Activated CD4-positive, CD25-positive, alpha-beta regulatory T cell (primary cell): ENCODE measurements at places on chromosomes 16 and 17.
A peak's percentile ranks its signal among the peaks of the same experiment; 100 is the strongest.

GRCh38 chr17:62178579-62178978 is 113.5 kb upstream of the MED13 start:
- DNase-seq: no peak

- DNase-seq: no peak
Observed at GRCh38 chr16:29815032-29815721, 775 bp upstream of the PAGR1 start.

GRCh38 chr17:74454197-74455024 is 12.0 kb upstream of the CD300A start:
- no peak for DNase-seq

GRCh38 chr16:69513180-69513966 is 52.4 kb upstream of the NFAT5 start:
- DNase-seq: no peak

DNA sequence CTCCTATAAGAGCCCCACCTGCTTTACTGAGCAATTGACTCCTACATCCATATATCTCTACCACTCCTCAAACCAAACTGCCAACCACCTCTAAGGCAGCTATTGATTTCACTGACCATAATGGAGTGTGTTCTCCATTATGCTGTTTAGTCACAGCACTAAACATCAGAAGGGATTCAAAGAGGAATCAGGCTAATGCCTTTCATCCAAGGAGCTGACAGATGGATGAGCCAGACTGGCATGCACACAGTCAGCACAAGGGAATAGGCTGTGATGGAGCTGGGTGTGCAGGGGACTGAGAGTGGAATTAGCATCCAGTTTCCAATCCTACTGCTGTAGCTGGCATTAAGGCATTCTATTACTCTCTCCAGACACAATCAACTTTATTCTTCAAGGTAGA is 88.7 kb upstream of the CCL2 start:
- no peak for DNase-seq

DNA sequence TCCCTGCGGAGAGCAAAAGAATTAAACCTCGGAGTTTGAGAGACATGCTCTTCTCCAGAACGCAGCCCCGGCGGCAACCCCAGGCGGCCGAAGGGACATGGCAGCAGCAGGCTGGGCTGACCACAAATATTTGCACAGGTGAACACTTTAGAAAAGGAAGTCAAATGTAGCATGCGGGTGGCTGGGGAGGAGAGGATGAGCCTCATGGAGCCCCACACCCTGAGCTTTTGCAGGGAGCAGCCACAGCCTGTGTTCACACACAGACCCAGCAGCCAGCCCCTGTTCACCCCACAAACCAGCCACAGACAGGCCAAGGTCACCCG is 17.8 kb downstream of the HS3ST6 start:
- DNase-seq: no peak

DNA sequence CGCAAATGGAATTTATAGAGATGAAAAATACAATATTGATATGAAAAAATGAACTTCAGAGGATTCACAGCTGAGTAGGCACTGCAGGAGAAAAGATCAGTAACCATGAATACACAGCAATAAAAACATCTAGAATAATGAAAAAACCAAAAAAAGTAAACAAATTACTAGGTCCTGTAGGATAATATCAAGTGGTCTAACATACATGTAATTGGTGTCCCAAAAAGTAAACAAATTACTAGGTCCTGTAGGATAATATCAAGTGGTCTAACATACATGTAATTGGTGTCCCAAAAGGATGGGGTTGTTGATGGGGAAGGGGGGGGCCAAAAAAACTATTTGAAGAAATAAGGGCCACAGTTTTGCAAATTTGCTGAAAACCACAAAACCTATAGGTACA is 43.4 kb downstream of the ZNF18 start:
- DNase-seq: no peak

GRCh38 chr17:50832864-50833381 is 2.5 kb upstream of the WFIKKN2 start:
- no peak for DNase-seq

GRCh38 chr17:77208856-77209255 is 68.1 kb downstream of the SEC14L1 start:
- DNase-seq: no peak

DNA sequence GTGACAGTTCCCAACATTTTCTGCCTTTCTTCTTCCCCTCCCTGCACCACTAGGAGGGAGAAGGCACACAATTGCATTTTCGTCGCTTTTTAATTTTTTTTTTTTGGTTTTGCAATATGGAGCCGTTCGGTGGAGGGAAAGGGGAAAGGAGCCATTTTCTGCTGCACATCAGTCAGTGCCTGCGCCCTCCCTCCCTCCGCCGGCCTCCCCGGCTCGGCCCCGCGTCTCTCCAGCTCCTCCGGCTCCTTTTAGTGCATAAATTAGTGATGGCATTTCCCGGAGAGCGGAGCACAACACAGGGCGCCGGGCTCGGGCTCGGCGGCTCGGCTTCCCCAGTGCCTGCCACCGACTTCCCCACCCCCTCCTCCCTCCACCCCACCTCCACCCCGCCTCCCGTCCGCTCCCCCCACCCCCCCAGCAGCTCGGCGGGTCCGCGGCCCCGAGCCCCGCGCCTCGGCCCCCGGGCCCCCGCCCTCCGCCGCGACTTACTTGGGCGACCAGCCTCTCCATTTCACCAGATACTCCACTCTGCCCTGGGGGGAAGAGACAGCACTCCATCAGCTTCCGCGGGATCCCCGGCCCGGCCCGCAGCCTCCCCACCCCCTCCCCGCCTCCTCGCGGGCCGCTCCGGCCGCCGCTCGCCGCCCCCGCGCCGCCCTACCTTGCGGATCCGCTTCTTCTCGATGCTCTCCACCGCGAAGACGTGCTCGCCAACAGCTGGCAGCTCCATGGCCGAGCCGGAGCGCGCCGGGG is 542 bp downstream of the CBX4 start:
- no peak for DNase-seq

DNA sequence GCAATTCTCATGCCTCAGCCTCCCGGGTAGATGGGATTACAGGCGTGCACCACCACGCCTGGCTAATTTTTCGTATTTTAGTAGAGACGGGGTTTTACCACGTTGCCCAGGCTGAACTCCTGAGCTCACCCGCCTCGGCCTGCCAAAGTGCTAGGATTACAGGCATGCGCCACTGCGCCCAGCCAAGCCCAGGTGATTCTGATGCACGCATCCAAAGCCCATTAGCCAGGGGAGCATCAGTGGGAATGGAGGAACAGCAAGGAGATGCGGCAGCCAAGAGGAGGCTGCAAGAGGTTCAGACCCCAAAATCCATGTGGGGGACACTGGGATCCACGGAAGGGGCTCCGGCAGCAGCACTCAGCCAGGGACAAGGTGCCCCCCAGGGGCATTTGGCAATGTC is 12.1 kb downstream of the ATP2A3 start:
- DNase-seq: no peak

DNA sequence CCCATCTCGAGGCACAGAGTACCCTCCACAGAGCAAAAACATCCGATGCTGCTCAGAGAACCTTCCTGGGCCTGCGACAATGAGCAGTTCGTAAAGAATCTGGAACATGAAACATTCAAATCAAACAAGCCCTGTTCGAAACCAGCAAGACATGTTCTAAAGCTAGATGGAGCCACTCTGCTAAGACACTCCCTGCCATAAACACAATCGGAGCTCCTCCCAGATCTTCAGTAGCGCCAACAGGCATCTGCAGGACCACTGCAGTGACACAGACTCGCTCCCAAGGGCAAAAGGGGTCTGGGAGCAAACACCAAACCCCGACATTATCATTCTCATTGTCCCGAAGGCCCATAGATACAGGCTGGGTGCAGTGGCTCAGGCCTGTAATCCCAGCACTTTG is 108.7 kb downstream of the ZFHX3 start:
- DNase-seq: no peak

DNA sequence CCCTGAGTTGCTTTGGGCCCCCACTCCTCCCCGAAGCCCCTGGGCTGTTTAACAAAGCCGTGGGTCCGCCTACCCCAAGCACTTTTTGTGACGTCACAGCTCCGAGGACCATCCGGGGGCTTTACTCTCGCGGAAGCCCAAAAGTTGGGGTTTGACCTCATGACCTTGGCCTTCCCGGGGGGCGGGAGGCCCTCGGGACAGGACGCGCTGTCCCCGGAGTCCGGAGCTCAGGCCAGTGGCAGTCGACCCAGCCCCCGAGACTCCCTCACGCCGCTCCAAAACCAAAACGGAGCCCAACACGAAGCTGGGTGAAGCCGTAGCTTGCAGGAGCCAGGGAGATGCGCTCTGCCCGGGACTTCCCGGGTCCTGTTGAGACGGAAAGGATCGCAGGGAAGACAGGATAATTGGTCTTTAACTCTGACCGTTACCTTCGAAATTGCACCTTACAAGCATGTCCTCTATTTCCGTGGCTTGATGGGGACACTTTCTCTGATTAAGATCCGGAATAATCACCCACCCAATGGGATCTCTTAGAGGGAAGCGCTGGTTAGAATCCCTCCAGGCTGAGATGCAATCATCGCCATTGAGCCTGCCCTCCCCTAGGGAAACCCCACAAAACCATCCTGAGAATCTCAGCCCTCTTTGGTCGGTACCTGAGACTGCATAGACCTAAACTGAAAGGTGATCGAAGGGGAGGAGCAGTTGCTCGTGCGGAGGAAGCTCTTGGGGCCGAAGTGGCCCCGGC is 4.9 kb upstream of the SOX9 start:
- DNase-seq: no peak

DNA sequence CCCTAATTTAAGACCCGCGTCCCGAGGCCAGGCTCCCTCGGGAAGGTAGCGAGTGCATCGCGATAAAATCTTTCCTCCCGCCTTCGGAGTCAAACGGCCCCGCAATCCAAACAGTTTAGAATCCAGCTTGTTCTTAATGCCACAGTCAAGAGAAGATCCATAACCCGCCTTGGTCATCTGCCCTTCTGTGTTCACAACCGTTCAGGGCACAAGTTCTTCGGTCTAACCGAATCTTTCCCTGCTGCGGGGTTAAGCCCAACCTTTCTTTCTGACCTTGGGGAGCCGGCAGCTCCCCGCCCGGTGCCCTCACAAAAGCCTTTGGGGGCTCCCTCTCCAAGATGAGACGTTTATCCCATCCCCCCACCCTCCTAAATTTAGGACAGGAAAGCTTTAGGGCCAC is 30.3 kb downstream of the CPSF4L start:
- DNase-seq: no peak

DNA sequence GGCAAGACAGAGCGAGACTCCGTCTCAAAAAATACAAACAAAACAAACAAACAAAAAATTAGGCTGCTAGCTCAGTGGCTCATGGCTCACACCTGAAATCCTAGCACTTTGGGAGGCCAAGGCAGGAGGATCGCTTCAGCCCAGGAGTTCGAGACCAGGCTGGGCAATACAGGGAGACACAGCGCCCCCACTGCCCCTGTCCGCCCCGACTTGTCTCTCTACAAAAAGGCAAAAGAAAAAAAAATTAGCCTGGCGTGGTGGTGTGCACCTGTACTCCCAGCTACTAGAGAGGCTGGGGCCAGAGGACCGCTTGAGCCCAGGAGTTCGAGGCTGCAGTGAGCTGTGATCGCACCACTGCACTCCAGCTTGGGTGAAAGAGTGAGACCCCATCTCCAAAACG is 531 bp upstream of the CDH1 start:
- no peak for DNase-seq

- no peak for DNase-seq
Observed at GRCh38 chr16:756428-756827, 4.1 kb upstream of the MSLN start.

- no peak for DNase-seq
Observed at GRCh38 chr17:78674156-78674555, 97.0 kb upstream of the DNAH17 start.

GRCh38 chr16:83581082-83581481 is 226.7 kb upstream of the HSBP1 start:
- DNase-seq: no peak

- no peak for DNase-seq
Observed at GRCh38 chr17:9517396-9517795, 58.2 kb downstream of the STX8 start.

GRCh38 chr16:88743693-88744576 is 37.6 kb downstream of the CTU2 start:
- peak; percentile 59 for DNase-seq

DNA sequence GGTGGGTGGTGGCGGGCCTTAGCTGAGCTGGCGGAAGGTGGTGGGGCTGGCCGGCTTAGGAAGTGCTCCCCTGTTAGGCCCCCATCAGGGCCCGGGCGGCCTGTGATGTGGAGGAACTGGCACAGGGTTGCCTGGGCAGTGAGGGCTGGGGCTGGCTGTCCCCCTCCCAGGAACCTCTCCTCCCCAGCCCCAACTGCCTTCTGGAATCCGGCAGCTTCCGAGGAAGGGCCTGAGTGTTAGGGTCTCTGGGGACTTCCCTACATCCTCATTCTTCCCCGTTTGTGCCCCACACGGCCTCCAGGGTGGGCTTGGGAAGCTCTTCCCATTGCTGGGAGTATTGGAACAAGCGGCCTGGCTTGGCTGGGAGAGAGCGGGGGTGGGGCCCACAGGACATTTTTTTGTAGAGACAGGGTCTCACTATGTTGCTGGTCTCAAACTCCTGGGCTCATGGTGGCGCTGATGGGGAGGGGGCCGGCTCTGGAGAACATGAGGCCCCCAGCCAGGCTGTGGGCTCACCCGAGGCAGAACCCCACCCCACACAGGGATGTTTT is 89.9 kb upstream of the CIBAR2 start:
- no peak for DNase-seq

GRCh38 chr16:74372953-74373846 is 2.9 kb upstream of the NPIPB15 start:
- DNase-seq: no peak

- no peak for DNase-seq
Observed at GRCh38 chr16:70570967-70571570, 47.5 kb downstream of the SF3B3 start.

- DNase-seq: no peak
Observed at GRCh38 chr17:27810902-27811557, 10.7 kb upstream of the NOS2 start.

- no peak for DNase-seq
Observed at GRCh38 chr16:29927070-29927905, 1.3 kb upstream of the KCTD13 start.

DNA sequence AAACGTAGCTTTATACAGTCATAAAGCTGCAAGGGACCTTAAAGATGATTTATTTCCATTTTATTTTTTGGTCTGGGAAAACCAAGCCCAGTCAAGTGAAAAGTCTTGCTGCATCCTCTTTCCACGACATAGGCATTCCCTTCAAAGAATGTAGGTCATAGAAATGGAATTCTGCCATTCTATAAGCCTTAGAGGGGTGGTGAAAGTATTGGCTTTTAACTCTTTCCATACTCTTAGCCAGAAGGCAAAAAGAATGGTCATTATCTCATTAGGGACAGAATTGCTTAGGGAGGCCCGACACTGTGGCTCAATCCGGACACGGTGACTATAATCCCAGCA is 7.9 kb upstream of the MSL1 start:
- no peak for DNase-seq

DNA sequence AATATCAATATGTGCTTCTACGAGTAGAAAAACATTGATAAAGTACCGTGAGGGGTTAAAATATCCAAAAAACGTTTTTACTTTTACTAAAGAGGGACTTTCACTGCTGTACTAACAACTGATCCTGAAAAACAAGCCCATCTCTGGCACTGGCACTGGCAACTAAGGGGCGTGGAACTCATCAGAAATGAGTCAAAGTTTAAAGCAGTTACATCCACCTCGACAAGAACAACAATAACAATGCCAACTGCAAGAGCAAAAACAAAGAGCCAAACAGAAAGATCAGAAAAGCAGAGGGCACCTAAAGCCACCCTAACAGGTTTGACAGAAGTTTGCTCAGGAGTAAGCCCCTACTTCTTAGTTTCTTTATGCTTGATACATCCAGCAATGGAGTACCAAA is 13.1 kb downstream of the MBTPS1 start:
- no peak for DNase-seq
